Heart right ventricle (tissue), 16 donors: ENCODE measurements at places on chromosomes 13 and 19. TPM values are rescaled to one million over a fixed set of nuclear protein-coding genes. Genes with fewer than 3 reads are reported as not detected.

SOX21 gene
- not detected for polyA plus RNA-seq

CEACAM1 gene
- 7.8 TPM for polyA plus RNA-seq

PHF11 gene
- 61.2 TPM for polyA plus RNA-seq

YJEFN3 gene
- polyA plus RNA-seq: 4.0 TPM

FUT2 gene
- not detected for polyA plus RNA-seq

KLK15 gene
- polyA plus RNA-seq: not detected

CNN2 gene
- 61.2 TPM for polyA plus RNA-seq

MIDN gene
- 22.7 TPM for polyA plus RNA-seq

MADCAM1 gene
- 0.09 TPM for polyA plus RNA-seq
